NCI-H1092 treated with DMSO at 0.1 percent for 48 hours (cell line): ENCODE measurements at places on chromosomes 5 and 9.

DNA sequence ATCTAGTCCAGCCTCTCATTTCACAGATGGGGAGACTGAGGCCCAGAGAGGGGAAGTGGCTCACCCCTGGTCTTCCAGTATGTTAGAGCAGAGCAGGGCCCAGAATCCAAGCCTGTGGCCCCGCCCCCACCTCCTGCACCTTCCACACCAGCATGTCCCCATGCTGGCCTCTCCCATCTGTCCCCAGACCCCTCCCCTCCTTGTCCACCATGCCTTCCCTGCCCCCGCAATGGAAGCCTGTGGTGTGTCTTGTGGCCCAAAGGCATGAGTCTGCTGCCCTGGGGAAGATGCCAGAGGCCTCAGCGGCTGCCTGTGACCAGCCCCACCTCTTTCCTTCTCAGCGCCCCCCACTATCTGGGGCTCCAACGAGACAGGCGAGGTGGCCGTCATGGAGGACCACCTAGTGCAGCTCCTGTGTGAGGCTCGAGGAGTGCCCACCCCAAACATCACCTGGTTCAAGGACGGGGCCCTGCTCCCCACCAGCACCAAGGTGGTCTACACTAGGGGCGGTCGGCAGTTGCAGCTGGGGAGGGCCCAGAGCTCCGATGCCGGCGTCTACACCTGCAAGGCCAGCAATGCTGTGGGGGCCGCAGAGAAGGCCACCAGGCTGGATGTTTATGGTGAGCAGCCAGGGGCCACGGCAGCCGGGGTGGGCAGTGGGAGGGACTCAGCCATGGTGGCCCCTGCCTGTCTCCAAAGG lies 87.2 kb downstream of the HMCN2 start:
- no peak for DNase-seq

DNA sequence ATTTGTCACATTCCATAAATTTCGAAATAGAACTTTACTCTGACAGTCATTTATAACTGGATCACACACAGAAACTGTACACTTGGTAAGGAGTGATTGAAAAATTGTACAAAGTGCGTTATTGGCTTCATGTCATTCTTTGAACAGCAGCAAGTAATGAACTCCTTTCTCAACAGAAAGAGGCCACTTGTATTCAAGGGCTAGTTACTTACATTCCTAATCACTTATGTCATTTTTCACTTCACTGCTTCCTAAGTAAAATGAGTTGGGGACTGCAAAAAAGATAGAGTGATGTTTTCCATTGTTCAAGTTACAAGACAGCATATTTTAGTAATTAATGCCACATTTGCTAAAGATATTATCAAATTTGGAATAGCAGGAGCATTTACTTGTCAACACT lies 893.2 kb downstream of the DTWD2 start:
- no peak for DNase-seq

DNA sequence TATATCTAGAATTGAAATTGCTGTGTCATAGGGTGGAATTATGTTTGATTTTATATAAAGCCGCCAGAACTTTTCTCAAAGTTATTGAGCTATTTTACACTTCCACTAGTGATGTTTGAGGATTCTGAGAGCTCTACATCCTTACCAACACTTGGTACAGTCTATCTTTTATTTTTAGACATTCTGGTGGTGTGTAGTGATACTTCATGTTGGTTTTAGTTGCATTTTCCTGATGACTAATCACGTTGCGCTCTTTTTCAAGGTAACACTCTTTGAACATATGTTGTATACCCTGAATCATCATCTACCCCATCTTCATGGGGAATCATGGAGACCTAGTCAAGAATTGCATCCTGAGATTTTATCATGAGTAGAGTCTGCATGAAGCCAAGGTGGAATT lies 141.7 kb downstream of the NXNL2 start:
- no peak for DNase-seq

DNA sequence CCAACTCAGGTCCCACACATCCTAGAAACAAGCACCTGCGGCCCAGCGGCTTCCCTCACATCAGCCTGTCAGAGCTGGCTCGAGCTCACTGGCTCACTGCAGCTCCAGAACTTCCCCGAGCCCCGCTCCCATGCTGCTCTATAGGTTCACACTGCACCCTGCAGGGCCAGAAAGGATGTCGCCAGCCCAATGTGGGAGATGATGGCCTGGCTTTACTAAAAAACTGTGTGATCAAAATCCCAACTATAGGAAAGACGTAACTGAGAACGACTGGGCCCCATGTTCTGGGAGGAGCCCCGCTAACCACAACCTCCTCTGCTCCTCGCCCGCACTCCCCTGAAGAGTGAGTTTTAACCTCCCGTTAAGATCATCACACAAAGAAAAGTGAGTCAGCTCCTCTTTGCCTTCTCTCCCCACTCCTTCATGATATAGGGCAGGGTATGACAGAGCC lies 4.6 kb downstream of the SURF4 start:
- DNase-seq, result no peak

GRCh38 chr5:102901424-102902134 lies 146.5 kb downstream of the PAM start:
- DNase-seq, result no peak

GRCh38 chr5:129978270-129978669 lies 74.0 kb downstream of the CHSY3 start:
- DNase-seq, result no peak

DNA sequence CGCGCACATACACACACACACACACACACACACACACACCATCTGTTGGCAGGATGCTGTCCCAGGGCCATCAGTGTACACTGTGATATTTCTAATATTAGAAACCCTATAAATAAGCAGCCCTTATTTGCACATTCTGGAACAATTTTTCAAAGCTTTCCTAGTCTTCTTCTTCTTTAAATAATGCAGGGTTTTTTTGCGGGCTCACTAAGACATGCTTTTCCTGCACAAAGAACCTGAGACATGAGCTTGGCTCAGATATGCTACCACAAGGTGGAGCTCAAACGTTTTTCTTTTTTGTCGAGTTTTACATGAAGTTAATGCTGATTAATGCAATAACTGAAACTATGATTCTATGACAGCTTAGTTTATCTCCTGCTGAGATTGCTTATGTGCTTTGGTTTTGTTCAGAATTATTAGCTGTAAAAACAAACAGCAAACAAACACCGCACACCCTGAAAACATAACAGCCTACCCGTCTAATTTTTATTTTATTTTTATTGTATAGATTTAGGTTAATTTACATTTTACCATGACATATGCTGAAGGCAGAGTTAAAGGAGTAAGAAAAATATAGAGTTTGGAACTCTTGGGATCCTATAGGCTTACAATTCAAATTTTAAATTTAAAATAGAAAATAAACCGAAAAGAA lies 95.8 kb downstream of the ALDH1A1 start:
- peak; percentile 18 for DNase-seq

GRCh38 chr5:138467711-138468132 lies 2.4 kb downstream of the EGR1 start:
- DNase-seq, result no peak
